ENCODE measurements at places on chromosomes 11 and 22. TPM values are rescaled to one million over a fixed set of nuclear protein-coding genes. Genes with fewer than 3 reads are reported as not detected.

CSF2RB gene
- 3.8 TPM for total RNA-seq

RIC3 gene
- 3.5 TPM for total RNA-seq

CCDC81 gene
- 0.90 TPM for total RNA-seq

TUT1 gene
- 20.0 TPM for total RNA-seq

TUB gene
- total RNA-seq = not detected

XKR3 gene
- total RNA-seq = not detected

UBASH3B gene
- total RNA-seq = 33.9 TPM

USP2 gene
- total RNA-seq = not detected

SMIM38 gene
- 0.40 TPM for total RNA-seq

RFPL3 gene
- not detected for total RNA-seq

SMC1B gene
- total RNA-seq = not detected

TAF6L gene
- total RNA-seq = 18.8 TPM

P2RX6 gene
- total RNA-seq = 0.18 TPM

KCTD17 gene
- 22.9 TPM for total RNA-seq

TESMIN gene
- 1.1 TPM for total RNA-seq

CARD18 gene
- not detected for total RNA-seq

OR51B5 gene
- not detected for total RNA-seq

BARX2 gene
- total RNA-seq = not detected

HMOX1 gene
- 61.6 TPM for total RNA-seq

SF1 gene
- total RNA-seq = 845 TPM
